Mammary epithelial cell (primary cell): ENCODE measurements at places on chromosomes 16 and 17. TPM values are rescaled to one million over a fixed set of nuclear protein-coding genes. Genes with fewer than 3 reads are reported as not detected.

Gene CLEC18B
- 0.61 and 1.1 TPM in 2 replicates for total RNA-seq

Gene SHCBP1
- total RNA-seq = 5.9 and 21.8 TPM in 2 replicates

Gene TNFRSF13B
- not detected for total RNA-seq

Gene KRT33A
- total RNA-seq = not detected

Gene CMTM1
- total RNA-seq = 1.1 and 2.7 TPM in 2 replicates

Gene HOXB3
- 5.2 and 7.3 TPM in 2 replicates for total RNA-seq

Gene ATP1B2
- total RNA-seq = not detected

Gene KRT28
- total RNA-seq = not detected in 2 replicates

Gene SLX1B
- 13.3 TPM for total RNA-seq

Gene KRTAP1-3
- not detected in 2 replicates for total RNA-seq

Gene TNK1
- total RNA-seq = 13.3 TPM

Gene TXNL4B
- 7.5 TPM for total RNA-seq

Gene TBC1D3I
- not detected for total RNA-seq

Gene CDK5R1
- 2.4 and 4.9 TPM in 2 replicates for total RNA-seq

Gene TMC7
- total RNA-seq = 13.7 TPM

Gene CD300E
- not detected in 2 replicates for total RNA-seq

Gene MRPL27
- 68.4 and 73.5 TPM in 2 replicates for total RNA-seq

Gene RNF151
- not detected in 2 replicates for total RNA-seq

Gene EVI2A
- total RNA-seq = 1.0 TPM

Gene TMEM106A
- 2.0 TPM for total RNA-seq

Gene RNF157
- total RNA-seq = not detected

Gene KRT39
- total RNA-seq = not detected in 2 replicates

Gene CCL17
- not detected for total RNA-seq

Gene RPL38
- 487 TPM for total RNA-seq

Gene C16orf54
- total RNA-seq = not detected

Gene TXNDC11
- 30.7 and 36.1 TPM in 2 replicates for total RNA-seq

Gene MFAP4
- not detected in 2 replicates for total RNA-seq

Gene EME2
- 17.2 TPM for total RNA-seq

Gene TSEN54
- total RNA-seq = 19.6 and 23.1 TPM in 2 replicates

Gene GAS7
- total RNA-seq = 0.50 TPM

Gene TBC1D3K
- total RNA-seq = 0.68 and 2.1 TPM in 2 replicates

Gene PRCD
- 0.66 TPM in 1 of 2 replicates, not detected in the other for total RNA-seq

Gene MT3
- not detected in 2 replicates for total RNA-seq

Gene SLC16A11
- not detected in 2 replicates for total RNA-seq

Gene ABCA6
- total RNA-seq = 5.0 TPM
